ENCODE measurements at places on chromosomes 7 and 10. TPM values are rescaled to one million over a fixed set of nuclear protein-coding genes. Genes with fewer than 3 reads are reported as not detected.

GRCh38 chr10:122878799-122879338, 512 bp downstream of the FAM24B start:
- no peaks in the 10 kb centered on the region for H3K27me3 ChIP-seq
- no peaks in the 10 kb centered on the region for H3K4me1 ChIP-seq
- no peaks in the 10 kb centered on the region for H3K36me3 ChIP-seq
- peak overlapping the region; percentile 82 for H3K4me3 ChIP-seq
- peak overlapping the region; percentile 59 for H3K27ac ChIP-seq

DNA sequence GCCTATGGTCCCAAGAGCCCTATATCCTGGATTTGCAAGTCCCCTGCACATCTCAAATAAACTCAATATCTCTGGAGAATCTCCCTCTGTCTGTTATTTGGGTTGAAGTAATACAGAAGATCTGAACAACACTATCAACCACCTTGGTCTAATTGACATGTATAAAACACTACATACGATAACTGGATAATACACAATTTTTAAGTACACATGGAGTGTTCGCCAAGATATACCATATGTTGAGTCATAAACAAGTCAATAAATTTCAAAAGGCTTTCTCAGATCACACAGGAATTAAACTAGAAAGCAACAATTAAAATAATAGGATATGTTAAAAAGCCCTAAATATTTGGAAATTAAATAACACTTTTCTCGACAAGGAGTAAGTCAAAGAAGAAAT, 5.6 kb upstream of the GARS1 start:
- no peaks in the 10 kb centered on the region for H3K27me3 ChIP-seq
- H3K4me1 ChIP-seq = no peaks in the 10 kb centered on the region
- no peak for DNase-seq
- H3K27ac ChIP-seq = no peak overlapping the region

GRCh38 chr7:145064114-145064513, 228.3 kb upstream of the TPK1 start:
- no peaks in the 10 kb centered on the region for H3K4me1 ChIP-seq
- no peaks in the 10 kb centered on the region for H3K36me3 ChIP-seq
- no peak overlapping the region for H3K27ac ChIP-seq
- no peaks in the 10 kb centered on the region for H3K27me3 ChIP-seq

DNA sequence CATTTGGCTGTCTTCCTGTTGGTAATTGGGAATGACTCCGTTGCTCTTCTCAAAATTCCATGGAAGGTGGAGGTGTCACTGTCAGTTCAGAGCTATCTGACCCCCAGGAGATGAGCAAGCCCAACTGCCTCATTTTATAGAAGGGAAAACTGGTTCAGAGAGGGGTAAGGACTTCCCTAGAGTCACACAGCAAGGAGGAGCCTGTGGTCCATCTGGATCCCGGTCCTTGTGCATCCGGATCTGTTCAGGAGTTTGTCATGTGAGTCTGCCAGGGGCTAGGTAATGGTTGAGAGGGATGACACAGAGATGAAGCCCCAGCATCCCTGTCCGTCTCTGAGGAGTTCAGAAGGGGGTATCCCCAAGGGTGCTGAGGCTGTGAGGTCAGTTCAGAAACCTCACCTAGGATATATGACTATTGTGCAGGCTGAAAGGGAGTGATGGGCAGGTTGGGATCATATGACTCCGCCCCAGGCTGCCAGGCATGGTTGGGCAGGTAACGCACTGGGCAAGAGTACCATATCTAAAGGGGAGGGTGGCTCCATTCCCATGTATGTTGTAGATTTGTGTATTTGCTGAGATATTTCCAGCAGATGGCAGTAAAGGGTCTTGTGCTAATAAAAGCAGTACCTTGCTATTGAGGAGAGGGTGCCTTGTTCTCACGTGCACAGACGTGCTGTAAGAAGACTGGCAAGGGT, 16.0 kb upstream of the SLC29A3 start:
- no peak for DNase-seq
- H3K4me1 ChIP-seq = no peaks in the 10 kb centered on the region
- peaks cover 3% of the 10 kb centered on the region for H3K27me3 ChIP-seq
- H3K4me3 ChIP-seq = no peak overlapping the region

SUGCT gene
- total RNA-seq = 0.51 TPM

PRKCQ gene
- 0.97 TPM for total RNA-seq

DNA sequence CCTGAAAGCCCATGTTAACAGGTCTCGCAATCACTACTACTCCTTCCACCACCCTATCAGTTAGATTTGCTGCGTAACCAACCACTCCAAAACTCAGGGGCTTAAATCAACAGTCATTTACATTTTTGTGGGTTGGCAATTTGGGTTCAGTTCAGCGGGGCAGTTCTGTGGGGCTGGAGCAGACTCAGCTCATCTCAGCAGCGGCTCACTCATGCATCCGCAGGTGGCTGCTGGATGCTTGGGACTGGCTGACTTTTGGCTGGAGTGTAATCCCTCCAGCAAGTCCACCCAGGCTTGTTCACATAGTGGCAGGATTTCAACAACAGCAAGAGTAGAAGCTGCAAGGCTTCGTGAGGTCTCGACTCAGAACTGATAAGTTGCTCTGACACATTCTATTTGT, 79.2 kb downstream of the NEUROD6 start:
- no peak for DNase-seq
- H3K27me3 ChIP-seq = no peaks in the 10 kb centered on the region
- H3K4me1 ChIP-seq = no peaks in the 10 kb centered on the region
- no peak overlapping the region for H3K4me3 ChIP-seq

OR13A1 gene
- total RNA-seq = 0.23 TPM

- no peaks in the 10 kb centered on the region for H3K4me1 ChIP-seq
- no peak overlapping the region for H3K27ac ChIP-seq
- no peaks in the 10 kb centered on the region for H3K27me3 ChIP-seq
- H3K4me3 ChIP-seq = no peak overlapping the region
- no peak for DNase-seq
Measured at GRCh38 chr7:40874756-40875155, 740.0 kb downstream of the SUGCT start.

MAT1A gene
- 0.29 TPM for total RNA-seq

PCLO gene
- 0.03 TPM for total RNA-seq

- no peak overlapping the region for H3K27ac ChIP-seq
- peaks cover 2% of the 10 kb centered on the region for H3K36me3 ChIP-seq
- H3K4me1 ChIP-seq = no peaks in the 10 kb centered on the region
- H3K27me3 ChIP-seq = no peaks in the 10 kb centered on the region
Measured at GRCh38 chr7:1848013-1848640, 178.1 kb downstream of the ELFN1 start.

DNA sequence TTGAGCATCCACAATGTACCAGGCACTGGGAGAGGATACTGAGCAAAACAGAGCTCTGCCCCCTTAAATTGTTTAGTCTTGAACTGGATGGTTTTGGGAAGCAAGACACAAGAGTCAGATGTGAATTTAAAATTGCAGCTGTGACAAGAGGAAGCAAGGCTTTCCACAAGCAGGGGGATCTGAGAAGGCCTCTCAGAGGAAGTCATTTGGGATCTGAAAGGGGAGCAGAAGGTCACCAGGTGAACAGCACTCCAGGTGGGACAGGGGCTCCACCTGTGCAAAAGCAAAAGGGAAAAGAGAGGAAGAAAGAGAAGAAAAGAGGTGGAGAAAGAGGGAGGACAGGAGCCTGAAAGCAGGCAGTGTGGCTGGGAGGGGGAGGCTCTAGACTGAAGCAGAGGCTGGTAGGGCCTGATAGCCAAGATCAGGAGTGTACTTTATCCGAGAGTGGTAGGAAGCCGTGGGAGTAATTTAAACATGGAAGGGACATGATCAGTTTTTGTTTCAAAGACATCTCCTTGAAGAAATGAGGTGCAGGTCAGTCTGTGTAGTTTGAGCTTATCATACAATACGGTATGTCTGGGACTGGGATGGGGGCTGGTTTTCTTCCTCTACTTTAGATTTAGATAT, 76.1 kb upstream of the DUSP5 start:
- DNase-seq = no peak
- H3K36me3 ChIP-seq = no peaks in the 10 kb centered on the region
- H3K27me3 ChIP-seq = no peaks in the 10 kb centered on the region
- H3K4me1 ChIP-seq = peaks cover 73% of the 10 kb centered on the region

- DNase-seq = no peak
- H3K4me1 ChIP-seq = no peaks in the 10 kb centered on the region
- no peaks in the 10 kb centered on the region for H3K27me3 ChIP-seq
- H3K27ac ChIP-seq = no peak overlapping the region
Measured at GRCh38 chr7:22784346-22784745, 38.3 kb downstream of the TOMM7 start.

DNA sequence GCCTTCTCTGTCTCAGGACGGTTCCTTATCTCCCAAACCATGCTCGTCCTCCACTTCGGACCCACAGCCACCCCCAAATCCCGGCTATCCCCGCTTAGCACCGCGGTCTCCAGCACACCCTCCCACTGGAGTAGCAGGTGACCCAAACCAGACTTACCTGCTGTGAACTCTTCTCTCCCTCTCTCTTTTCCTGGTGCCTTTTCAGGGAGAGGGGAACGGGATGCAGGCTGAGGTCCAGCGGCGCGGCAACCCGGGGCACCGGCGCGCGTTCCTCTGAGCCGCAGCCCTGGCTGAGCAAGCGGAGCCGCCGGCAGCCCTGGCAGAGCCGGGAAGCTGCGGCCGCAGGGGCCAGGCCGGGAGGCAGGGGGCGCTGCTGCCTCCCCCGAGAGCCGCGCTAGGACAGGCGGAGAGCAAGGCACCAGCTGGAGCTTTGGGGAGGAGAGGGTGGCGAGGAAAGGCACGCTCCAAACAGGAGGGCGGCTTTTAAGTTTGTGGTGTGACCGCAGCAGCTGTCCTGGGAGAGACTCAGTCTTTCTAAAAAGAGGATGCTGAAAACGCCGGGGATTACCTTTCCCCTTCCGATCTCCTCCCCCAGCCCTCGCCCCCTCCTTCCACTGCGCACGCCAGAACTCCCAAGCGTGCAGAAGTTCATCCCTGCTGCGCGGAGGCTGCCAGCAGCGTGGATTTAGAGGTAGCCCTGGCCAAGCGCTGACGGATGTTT, at the start of gene SEMA3D:
TSS of gene SEMA3D (minus strand) at position 536 of the 721 bp plus-strand sequence. CDS start 65,165 bp downstream, outside the sequence.
- no peak within 1 kb of the TSS for H3K27ac ChIP-seq
- no peaks in the 10 kb centered on the region for H3K36me3 ChIP-seq
- DNase-seq = no peak

GRCh38 chr10:22551681-22552365, 162.6 kb downstream of the PIP4K2A start:
- H3K27me3 ChIP-seq = no peaks in the 10 kb centered on the region
- H3K4me1 ChIP-seq = no peaks in the 10 kb centered on the region
- no peak for DNase-seq

NUTM2A gene
- 0.38 TPM for total RNA-seq

GRCh38 chr7:98753989-98754479, 115.8 kb downstream of the TMEM130 start:
- H3K4me1 ChIP-seq = no peaks in the 10 kb centered on the region
- no peak overlapping the region for H3K27ac ChIP-seq
- DNase-seq = no peak
- no peaks in the 10 kb centered on the region for H3K36me3 ChIP-seq
- H3K27me3 ChIP-seq = no peaks in the 10 kb centered on the region
- H3K4me3 ChIP-seq = no peak overlapping the region

INA gene
- total RNA-seq = not detected

DNA sequence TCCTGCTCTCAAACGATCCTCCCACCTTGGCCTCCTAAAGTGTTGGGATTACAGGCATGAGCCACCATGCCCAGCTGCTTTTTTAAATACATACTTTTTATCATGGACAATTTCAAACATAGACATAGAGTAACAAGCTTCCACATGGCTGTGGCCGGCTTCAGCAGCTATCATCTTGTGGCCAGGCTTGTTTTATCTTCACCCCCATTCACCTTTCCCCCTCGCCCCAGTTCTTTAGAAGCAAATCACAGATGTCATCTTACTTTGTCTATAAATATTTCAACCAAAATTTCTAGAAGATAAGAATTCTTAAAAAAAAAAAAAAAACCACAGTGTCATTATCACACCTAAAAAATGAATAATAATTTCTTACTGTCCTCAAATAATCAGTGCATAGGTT, 5.9 kb downstream of the FOXK1 start:
- H3K4me1 ChIP-seq = peaks cover 23% of the 10 kb centered on the region
- H3K27ac ChIP-seq = no peak overlapping the region
- DNase-seq = no peak
- no peaks in the 10 kb centered on the region for H3K36me3 ChIP-seq
- H3K27me3 ChIP-seq = no peaks in the 10 kb centered on the region
- H3K4me3 ChIP-seq = no peak overlapping the region

CNPY1 gene
- not detected for total RNA-seq

GRCh38 chr7:148723846-148724245, 25.1 kb downstream of the CUL1 start:
- H3K27ac ChIP-seq = no peak overlapping the region
- no peaks in the 10 kb centered on the region for H3K36me3 ChIP-seq
- no peak overlapping the region for H3K4me3 ChIP-seq
- H3K4me1 ChIP-seq = peaks cover 9% of the 10 kb centered on the region

GRCh38 chr7:155322530-155322929, 24.9 kb downstream of the INSIG1 start:
- H3K4me1 ChIP-seq = no peaks in the 10 kb centered on the region
- H3K27me3 ChIP-seq = no peaks in the 10 kb centered on the region
- no peak overlapping the region for H3K4me3 ChIP-seq
- H3K27ac ChIP-seq = no peak overlapping the region
- no peaks in the 10 kb centered on the region for H3K36me3 ChIP-seq

CCDC201 gene
- not detected for total RNA-seq

DNA sequence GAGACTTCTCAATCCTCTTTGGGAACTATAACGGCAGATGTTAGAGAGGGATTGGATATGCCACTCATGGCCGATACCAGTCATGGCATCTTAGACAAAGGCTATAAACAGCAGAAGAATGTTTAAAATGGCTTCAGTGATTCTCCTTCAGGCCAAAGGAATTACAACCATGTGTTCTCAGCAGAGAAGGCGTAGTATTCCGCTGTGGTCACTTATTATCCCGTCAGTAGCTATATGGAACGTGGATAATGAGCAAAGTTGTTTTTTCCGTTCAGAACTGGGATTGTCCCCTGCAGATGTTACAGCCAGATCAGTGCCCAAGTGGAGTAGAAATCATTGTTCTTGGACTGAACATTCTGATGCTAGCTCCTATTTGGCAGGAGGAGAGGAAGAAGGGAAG, 43.1 kb downstream of the TEX36 start:
- H3K36me3 ChIP-seq = no peaks in the 10 kb centered on the region
- no peak overlapping the region for H3K4me3 ChIP-seq
- no peak for DNase-seq

GRCh38 chr7:100394077-100394476, 20.8 kb downstream of the PILRA start:
- H3K4me3 ChIP-seq = no peak overlapping the region
- H3K27me3 ChIP-seq = no peaks in the 10 kb centered on the region
- no peak for DNase-seq
- H3K36me3 ChIP-seq = no peaks in the 10 kb centered on the region
- no peak overlapping the region for H3K27ac ChIP-seq

MEOX2 gene
- total RNA-seq = not detected

PPP1R9A gene
- total RNA-seq = not detected

CUZD1 gene
- 1.3 TPM for total RNA-seq

GRCh38 chr7:151999424-152000090, 25.9 kb upstream of the GALNT11 start:
- no peak overlapping the region for H3K4me3 ChIP-seq
- peaks cover 1% of the 10 kb centered on the region for H3K27me3 ChIP-seq
- H3K4me1 ChIP-seq = no peaks in the 10 kb centered on the region
- H3K27ac ChIP-seq = no peak overlapping the region
- no peak for DNase-seq
- H3K36me3 ChIP-seq = no peaks in the 10 kb centered on the region

MINDY4 gene
- total RNA-seq = 0.38 TPM

- H3K4me3 ChIP-seq = no peak overlapping the region
- H3K27ac ChIP-seq = peak overlapping the region; percentile 70
- peaks cover 18% of the 10 kb centered on the region for H3K4me1 ChIP-seq
- no peaks in the 10 kb centered on the region for H3K27me3 ChIP-seq
- no peak for DNase-seq
Measured at GRCh38 chr7:2288503-2288902, 25.7 kb downstream of the SNX8 start.

Data from GM12878 (cell line).